ENCODE measurements at places on chromosomes 6 and 20.

GRCh38 chr6:112030206-112030960, 23.5 kb upstream of the CCN6 start:
- DNase-seq, result no peak

GRCh38 chr6:167980911-167981580, 16.4 kb upstream of the KIF25 start:
- no peak for DNase-seq

- DNase-seq, result no peak
Observed at GRCh38 chr6:43450699-43451131, 4.6 kb downstream of the DLK2 start.

GRCh38 chr20:62678553-62678952, 30.1 kb upstream of the NTSR1 start:
- no peak for DNase-seq
